ENCODE measurements at places on chromosomes 16 and 17. TPM values are rescaled to one million over a fixed set of nuclear protein-coding genes. Genes with fewer than 3 reads are reported as not detected.

- no peak for DNase-seq
- peaks cover 48% of the 10 kb centered on the region for H3K36me3 ChIP-seq
- H3K27ac ChIP-seq = peak overlapping the region; percentile 96
- H3K4me1 ChIP-seq = peaks cover 47% of the 10 kb centered on the region
- no peaks in the 10 kb centered on the region for H3K27me3 ChIP-seq
Measured at GRCh38 chr17:47649972-47650524, 329 bp downstream of the KPNB1 start.

The TMEM220 gene
- 2.5 TPM for total RNA-seq

The SCNN1G gene
- total RNA-seq = not detected

DNA sequence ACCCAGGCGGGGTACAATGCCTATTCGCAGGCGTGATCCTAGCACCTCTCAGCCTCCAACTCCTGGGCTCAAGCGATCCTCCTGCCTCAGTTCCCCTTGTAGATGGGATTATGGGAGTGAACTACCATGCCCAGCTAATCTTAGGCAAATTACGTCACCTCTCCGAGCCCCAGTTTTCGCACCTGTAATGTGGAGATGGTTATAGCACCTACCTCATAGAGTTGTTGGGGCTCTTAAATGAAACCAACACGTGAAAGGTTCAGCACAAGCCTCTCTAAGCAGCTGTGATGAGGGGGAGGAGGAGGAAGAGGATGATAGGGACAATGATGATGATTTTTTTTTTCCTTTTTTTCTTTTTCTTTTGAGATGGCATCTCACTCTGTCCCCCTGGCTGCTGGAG is 59.9 kb downstream of the ABR start:
- no peak overlapping the region for H3K27ac ChIP-seq
- peaks cover 6% of the 10 kb centered on the region for H3K27me3 ChIP-seq
- H3K4me3 ChIP-seq = no peak overlapping the region
- H3K4me1 ChIP-seq = peaks cover 12% of the 10 kb centered on the region
- H3K36me3 ChIP-seq = no peaks in the 10 kb centered on the region

The C16orf96 gene
- 0.20 TPM for total RNA-seq

GRCh38 chr16:67182288-67182687 is 1.5 kb downstream of the MATCAP1 start:
- H3K27me3 ChIP-seq = peaks cover 39% of the 10 kb centered on the region
- no peak for DNase-seq
- H3K27ac ChIP-seq = no peak overlapping the region
- peaks cover 18% of the 10 kb centered on the region for H3K4me1 ChIP-seq
- peaks cover 3% of the 10 kb centered on the region for H3K36me3 ChIP-seq

All from activated naive CD8-positive, alpha-beta T cell treated with anti-CD3 and anti-CD28 coated beads for 36 hours (primary cell).